ENCODE measurements at places on chromosomes 1 and 21.

GRCh38 chr1:156945881-156946661 lies 25.6 kb downstream of the LRRC71 start:
- DNase-seq, result no peak

- no peak for DNase-seq
Measured at GRCh38 chr1:15526021-15526489, 593 bp upstream of the DNAJC16 start.

GRCh38 chr1:225451340-225451739 lies 23.5 kb upstream of the LBR start:
- no peak for DNase-seq

DNA sequence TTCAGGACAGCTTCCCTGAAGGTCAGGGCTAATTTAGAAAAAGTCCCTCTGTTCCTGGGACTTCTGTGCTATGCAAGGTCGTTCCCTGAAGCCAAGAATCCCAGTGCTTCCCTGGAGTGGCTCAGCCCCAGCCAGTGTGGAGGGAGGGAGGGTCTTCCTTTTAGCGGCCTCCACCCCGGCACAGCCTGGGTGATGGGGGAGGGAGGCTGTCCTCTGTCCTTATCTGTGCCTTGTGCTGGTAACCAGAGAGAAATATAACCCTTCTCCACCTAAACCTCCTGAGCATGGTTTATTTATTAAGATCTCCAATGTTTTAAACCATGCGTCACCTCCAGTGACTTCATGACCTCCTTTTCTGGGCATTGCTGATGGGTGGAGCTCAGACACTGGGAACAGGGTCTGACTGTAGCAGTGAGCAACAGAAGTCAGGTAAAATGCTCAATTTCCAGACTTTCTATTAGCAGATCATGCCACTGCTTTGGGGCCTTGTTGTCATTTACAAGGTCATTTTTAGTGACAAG lies 157.1 kb downstream of the DSCAM start:
- DNase-seq, result no peak

- no peak for DNase-seq
Measured at GRCh38 chr1:56993475-56993874, 27.7 kb upstream of the C8B start.

DNA sequence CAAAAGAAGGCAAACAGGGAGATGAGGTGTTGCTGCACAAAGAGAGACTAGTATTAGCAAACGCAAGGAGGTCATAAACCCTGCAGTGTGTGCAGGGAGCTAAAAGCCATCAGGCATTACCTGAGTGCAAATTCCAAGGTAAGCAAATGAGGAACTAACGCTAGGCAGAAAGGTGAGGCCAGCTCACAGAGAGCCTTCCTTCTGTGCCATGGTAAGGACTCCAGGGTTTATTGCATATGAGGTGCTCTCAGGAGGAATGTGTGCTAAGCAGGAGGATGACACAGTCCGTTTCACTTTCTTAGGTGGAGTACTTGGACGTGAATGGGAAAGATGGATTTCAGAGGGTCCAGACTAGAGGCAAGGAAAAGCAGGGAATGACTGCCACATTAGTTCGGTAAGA lies 44.6 kb upstream of the MYBPHL start:
- DNase-seq, result no peak

- DNase-seq, result no peak
Measured at GRCh38 chr1:117610036-117610435, 4.2 kb downstream of the TENT5C start.

- no peak for DNase-seq
Measured at GRCh38 chr1:10613340-10613739, 138.6 kb downstream of the PEX14 start.

Measured in activated CD4-positive, alpha-beta T cell treated with anti-CD3 and anti-CD28 coated beads, Interleukin-2, amount 50 U/mL, for 1 hour (primary cell).